Skin of body (tissue), 3 donors: ENCODE measurements at places on chromosomes 5 and 9. TPM values are rescaled to one million over a fixed set of nuclear protein-coding genes. Genes with fewer than 3 reads are reported as not detected.

The SLC34A3 gene
- not detected for total RNA-seq

The OR1N2 gene
- total RNA-seq = not detected

DNA sequence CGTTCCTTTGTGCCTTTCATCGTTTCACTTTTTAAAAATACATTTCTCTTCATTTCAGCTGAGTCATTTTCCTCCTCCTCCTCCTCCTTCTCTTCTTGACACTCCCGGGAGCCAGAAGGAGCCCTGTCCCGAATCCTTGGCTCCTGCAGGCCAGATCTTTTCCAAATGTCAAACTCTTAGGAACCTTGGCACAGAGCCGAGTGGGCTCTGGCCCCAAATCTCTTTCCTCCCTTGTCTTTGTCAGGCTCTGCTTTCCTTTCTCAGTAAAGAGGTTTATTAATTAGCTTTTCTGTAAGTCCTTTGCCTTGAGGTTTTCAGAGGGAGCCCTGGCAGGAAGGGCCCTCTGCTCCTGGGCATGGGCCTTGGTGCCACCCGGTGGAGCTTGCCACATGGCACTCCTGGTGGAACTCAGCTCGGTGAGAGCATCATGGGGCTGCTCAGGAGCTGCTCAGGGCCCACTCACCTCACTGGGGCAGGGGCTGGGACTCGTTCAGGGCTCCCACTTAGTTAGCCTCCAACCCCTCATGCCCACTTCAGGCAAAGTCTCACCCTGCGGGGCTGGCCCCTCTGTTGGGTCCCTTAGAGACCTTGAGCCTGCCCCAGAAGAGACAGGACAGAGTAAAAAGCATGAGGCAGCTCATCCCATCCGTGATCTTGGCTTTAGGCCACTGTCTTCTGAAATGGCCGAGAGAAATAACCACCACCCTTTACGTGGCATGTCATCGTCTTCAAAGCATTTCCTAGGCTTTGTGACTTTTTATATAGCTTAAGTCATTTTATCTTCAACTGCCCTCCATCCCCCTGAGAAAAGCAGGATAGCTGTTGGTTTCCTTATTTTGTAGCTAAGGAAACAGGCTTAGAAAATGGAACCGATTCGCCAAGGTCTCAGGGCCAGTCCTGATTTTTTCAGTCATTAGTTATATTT is 17.1 kb downstream of the STC2 start:
- no peak for DNase-seq

GRCh38 chr5:95609711-95610110 is 10.2 kb upstream of the GPR150 start:
- no peak for DNase-seq
